Right renal cortex interstitium (tissue), 3 donors: ENCODE measurements at places on chromosomes 5 and 9. TPM values are rescaled to one million over a fixed set of nuclear protein-coding genes. Genes with fewer than 3 reads are reported as not detected.

- DNase-seq: no peak
Observed at GRCh38 chr9:130254747-130255630, 10.6 kb upstream of the HMCN2 start.

FEM1C gene
- polyA plus RNA-seq: 22.4 TPM

GRCh38 chr5:25006734-25007133 lies 362.0 kb upstream of the CDH10 start:
- DNase-seq: no peak

DNA sequence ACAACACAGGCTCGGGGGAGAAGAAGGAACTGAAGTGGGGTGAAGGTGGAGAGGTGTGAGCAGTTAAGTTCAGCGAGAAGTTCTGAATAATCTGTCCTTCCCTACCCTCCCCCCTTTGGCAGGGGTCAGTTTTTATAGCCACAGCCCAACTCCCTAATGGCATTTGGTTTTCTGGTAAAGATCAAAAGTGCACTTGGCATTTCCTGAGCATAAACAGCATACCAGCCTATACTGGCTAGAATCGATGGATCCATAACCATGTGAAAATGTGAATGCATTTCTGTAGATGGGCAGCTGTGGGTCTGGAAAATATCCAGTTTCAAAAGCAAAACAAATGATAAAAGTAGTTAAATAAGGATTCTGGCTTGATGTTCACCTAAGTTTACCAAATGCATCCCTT lies 410.9 kb downstream of the PLK2 start:
- DNase-seq: no peak

PCDHGB5 gene
- polyA plus RNA-seq: 8.3 TPM
